ENCODE measurements at places on chromosomes 16 and 17. TPM values are rescaled to one million over a fixed set of nuclear protein-coding genes. Genes with fewer than 3 reads are reported as not detected.

ZNF385C gene
- not detected for total RNA-seq

KRTAP4-9 gene
- not detected for total RNA-seq

LDAF1 gene
- 8.3 TPM for total RNA-seq

TMC5 gene
- total RNA-seq = not detected

DNA sequence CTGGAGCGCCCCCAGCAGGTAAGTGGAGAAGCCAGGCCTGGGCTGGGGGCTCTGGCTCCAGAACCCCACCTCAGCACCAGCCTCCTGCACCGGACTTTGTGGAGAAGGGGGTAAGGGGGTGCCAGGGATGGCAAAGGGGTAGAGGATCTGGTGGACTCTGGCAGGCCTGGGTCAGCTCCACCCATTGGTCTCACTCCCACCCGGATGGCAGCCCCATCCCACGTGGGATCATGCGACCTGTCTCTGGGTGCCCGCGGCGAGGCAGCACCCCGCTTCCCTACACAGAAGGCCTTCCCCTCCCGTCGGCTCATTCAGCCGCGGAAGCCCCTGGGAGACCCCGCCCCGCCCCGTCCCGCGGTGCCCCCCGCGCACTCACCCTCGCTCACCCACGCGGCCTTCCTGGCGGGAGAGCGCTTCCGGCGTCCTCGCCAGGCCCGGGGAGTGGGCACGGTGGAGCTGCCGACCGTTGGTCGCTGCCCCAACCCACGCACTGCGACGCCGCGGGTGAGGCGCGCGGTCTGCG lies 498 bp upstream of the PLEKHG4 start:
- no peak for DNase-seq

GRCh38 chr17:30360086-30360808 lies 18.5 kb upstream of the CPD start:
- no peak for DNase-seq

DNA sequence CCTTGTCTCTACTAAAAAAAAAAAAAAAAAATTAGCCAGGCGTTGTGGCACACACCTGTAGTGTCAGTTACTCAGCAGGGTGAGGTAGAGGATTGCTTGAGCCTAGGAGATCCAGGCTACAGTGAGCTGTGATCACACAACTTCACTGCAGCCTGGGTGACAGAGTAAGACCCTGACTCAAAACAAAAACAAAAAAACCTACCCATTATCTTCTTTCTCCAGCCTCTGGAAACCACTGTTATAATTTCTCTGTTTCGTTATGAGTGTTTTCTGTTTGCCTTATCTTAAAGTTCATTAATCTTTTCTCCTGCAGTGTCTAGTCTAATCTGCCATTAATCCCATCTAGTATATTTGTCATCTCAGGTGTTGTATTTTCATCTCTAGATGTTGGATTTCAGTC lies 18.6 kb upstream of the CLTC start:
- no peak for DNase-seq

- DNase-seq = no peak
These were observed 24.9 kb downstream of the VPS53 start for GRCh38 chr17:689556-690275.

DNA sequence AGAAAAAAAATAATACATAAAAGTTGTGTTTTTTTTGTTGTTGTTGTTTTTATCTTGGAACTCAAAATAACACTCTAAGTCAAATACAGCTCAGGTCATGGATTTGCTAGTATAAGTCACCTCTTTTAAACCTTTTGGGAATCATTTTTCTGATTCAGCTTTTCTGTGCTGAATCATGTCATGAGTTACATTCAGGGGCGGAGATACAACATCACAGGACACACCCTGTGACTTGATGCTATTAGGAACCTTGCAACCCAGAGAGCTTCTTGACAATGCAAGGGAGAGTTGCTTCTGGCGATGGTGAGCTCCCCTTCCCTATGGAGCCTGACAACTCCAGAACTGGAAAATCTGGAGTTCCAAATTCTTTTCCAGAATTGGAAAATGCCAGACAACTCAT lies 358.3 kb upstream of the C16orf82 start:
- no peak for DNase-seq

DNA sequence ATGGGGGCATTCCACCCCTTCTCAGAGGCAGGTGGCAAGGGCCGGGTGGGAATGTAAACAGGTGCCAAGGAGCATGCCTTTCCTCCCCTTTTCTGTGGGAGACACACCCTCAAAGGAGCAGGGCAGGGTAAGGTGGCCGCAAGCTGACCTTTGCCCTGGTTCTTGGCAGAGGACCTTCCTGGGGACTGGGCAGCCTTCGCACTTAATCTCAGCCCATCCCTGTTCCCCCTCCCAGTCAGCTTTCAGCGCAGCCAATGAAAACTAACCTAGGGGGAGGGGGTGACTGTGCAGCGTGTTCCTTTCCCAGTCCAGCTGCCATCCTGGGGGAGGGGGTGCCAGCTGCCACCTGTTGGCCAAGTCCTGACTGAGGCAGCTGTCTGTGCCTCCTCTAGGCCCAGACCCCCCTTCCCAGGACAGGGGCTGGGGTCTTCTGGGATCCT lies 2.8 kb downstream of the TRAF4 start:
- peak; percentile 95 for DNase-seq

- DNase-seq = no peak
These were observed 5.8 kb upstream of the ZNF23 start for GRCh38 chr16:71467810-71468209.

DNA sequence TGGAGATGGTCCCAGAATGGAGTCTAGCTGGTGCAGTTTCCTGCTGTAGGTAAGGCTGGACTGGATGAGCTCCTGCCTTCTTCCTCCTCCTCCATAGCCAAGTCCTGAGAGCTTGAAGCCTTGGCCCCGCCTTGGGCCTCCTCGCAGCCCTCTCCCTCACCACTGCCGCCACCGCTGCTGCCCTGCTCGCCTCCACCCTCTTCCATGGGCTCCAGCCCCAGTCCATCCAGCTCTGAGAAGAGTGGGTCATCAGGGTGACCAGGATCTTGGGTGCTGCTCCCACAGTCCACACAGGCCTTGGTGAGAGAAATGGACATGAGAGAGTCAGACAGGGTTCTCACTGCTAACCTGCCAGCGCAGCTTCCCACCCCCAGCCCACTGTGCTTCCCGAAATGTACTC lies 11.2 kb downstream of the PER1 start:
- no peak for DNase-seq

DNA sequence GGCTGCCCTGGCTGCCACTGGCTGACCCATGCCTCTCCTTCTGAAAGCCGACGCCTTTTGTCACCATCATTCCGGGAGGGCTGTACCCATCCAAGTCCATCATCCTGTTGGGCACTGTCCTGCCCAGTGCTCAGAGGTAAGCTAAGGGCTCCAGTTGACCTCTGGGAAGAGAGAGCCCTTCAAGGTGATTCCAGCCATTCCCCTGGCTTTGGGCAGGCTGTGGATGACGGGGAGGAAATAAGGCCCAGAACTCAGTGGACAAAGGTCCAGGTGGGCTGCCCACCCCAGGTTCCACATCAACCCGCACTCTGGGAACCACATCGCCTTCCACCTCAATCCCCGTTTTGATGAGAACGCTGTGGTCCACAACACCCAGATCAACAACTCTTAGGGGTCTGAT lies 45.8 kb downstream of the NOS2 start:
- no peak for DNase-seq

DNA sequence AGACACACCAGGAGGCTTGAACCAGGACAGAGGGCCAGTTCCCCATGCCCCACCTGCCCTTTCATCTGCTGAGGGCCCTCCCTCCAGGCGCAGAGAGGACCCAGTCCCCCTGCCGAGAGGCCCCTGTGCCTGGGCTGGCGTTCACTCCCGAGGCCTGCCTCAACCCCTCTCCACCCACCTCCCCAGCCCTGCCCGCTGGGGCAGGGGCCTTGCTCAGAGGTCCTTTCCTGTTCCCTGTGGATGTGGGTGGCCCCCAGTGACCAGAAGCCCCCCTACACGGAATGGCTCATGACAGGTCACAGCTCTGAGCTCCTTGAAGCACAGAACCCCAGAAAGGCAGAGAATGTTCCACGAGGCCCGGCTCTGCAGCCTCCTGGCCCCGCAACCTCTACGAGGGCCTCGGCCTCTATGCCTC lies 6.7 kb downstream of the TMC6 start:
- DNase-seq = no peak
